ENCODE measurements at places on chromosomes 7 and 10.

- DNase-seq, result no peak
Measured at GRCh38 chr10:76549171-76549570, 1088.4 kb downstream of the KCNMA1 start.

DNA sequence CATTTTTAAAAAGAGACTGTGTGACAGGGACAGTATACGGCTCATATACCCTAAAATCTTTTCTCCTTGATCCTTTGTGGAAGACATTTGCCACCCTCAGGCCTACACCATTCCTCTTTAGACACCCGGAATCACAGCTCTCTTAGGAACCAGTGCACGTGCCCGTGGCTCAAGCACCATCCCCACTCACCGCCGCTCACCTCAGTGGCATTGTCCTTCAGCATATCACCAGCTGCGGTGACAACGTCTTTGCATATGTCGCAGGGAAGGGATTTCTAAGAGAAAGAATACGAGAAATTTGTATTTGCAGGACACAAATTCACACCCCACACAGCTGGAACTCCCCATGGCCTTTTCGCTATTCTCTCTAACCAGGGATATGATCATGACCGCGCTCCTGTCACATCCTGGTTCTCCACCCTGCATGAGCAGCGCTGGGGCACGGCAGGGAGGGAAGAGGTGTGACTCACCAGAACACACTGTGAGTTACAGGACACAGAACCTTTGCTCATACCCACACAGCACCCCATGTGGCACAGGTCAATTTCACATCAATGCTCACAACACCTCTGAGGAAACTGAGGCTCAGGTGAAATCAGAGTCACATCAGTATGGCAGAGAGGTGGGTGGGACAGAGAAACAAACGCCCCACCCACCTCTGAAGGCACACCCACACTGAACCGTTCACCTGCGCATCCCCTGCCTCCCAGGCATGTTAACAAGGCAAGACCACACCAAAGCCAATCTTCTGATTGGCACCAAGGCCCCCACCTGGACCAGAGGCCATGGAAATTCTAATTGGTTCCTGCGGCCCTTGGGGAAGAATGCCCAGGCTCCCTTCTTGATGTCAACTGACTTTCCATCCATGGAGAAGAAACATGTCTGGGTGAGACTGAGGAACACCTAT, 19.2 kb downstream of the PSAP start:
- no peak for DNase-seq

DNA sequence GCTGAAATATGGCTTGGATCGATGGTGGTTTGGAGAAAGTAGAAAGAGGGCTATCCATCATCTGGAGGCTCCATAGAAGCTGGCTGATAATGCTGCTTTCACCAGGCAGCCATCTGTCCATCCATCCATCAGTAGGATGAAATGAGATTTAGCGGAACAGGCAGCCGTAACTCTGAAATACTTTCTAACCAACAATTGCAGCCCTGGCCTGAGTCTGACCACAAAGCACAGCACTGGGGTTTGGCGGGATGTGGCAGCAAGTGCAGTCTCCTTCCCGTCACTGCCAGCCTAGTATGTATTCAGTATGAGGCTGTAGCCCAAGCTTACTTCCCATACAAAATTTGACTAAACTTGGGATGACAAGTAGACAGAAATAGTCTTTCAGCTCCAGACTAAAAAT, 38.0 kb downstream of the R3HCC1L start:
- no peak for DNase-seq

DNA sequence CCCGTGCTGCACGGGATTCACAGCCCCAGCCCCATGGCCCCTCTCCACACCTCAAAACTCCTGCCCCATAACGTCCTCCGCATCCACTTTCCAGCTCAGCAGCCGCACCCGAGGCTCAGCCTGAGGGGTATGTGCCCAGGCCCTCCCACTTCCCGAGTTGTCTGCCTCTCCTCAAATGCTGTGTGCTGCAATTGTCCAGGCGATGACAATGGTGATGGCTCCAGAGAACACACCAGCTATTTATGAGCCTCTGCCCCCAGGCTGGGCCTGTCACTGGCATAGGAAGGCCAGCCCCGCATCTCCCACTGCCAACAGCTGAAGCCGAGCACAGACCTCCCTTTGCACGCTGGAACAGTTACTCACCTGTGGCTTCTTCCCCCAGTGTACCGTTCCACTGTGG, 2.4 kb upstream of the LDB3 start:
- no peak for DNase-seq

GRCh38 chr7:15490291-15490690, 71.5 kb downstream of the AGMO start:
- DNase-seq, result no peak

- no peak for DNase-seq
Measured at GRCh38 chr7:5692845-5693278, 88.6 kb downstream of the RNF216 start.

DNA sequence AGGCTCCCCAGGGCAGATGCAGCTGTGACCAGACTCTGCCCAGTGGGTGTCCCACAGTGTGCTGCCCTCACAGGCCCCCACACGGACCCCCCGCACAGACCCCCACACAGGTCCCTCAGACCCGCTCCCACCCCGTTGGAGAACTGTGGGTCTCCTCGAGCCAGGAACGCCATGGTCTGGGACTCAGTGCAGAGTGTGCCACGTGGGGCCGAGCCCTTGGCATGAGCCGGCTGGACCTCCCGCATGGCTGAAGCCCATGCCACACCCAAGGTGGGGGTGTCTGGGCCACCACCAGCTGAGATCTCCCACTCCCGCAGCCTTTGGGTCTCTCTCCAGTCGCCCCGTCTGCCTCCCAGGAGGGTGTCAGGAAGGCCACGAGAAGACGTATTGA, 34.3 kb downstream of the JAKMIP3 start:
- no peak for DNase-seq

- DNase-seq, result no peak
Measured at GRCh38 chr7:143458263-143458662, 15.0 kb downstream of the TAS2R60 start.

DNA sequence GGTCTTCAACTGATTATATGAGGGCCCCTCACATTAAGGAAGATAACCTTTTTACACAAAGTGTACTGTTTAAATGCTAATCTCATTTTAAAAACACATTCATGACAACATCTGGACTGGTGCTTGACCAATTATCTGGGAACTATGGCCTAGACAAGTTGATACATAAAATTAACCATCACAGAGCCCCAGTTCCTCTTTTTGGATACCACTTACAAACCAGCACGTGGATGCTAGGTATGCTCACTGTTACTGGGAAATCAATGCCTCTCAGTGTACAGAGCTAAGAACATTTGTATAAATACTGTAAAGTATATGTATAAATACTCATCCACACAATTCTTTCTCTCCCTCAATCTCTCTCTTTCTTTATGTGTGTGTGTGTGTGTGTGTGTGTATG, 1217.8 kb upstream of the LRRTM3 start:
- DNase-seq, result no peak

GRCh38 chr10:113235508-113235907, 285.5 kb downstream of the TCF7L2 start:
- DNase-seq, result no peak

GRCh38 chr7:69778138-69778537, 179.9 kb downstream of the AUTS2 start:
- no peak for DNase-seq

- no peak for DNase-seq
Measured at GRCh38 chr10:102815790-102816549, 21.2 kb downstream of the CYP17A1 start.

GRCh38 chr10:122021379-122021778, 32.4 kb downstream of the TACC2 start:
- DNase-seq, result no peak

GRCh38 chr7:47574482-47575329, 7.2 kb downstream of the TNS3 start:
- no peak for DNase-seq

GRCh38 chr7:17844022-17844421, 96.3 kb downstream of the SNX13 start:
- no peak for DNase-seq

DNA sequence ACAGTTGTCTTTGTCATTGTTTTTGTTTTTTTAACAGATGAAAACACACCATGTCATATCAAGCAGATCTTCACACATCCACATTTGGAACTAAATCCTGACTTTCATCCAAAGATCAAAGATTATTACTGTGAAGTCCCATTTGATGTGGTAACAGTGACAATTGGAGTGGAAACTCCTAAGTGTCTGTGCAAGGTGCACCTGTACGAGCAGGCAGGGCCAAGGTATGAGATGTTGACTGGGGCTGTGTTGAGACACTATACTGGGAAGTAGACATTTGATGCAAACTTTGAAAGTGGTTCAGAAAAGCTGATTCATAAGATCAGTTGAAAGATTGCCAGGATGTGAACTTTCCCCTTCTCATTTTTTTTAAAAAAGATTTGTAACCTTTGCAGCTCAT, 152.3 kb downstream of the CPED1 start:
- no peak for DNase-seq

DNA sequence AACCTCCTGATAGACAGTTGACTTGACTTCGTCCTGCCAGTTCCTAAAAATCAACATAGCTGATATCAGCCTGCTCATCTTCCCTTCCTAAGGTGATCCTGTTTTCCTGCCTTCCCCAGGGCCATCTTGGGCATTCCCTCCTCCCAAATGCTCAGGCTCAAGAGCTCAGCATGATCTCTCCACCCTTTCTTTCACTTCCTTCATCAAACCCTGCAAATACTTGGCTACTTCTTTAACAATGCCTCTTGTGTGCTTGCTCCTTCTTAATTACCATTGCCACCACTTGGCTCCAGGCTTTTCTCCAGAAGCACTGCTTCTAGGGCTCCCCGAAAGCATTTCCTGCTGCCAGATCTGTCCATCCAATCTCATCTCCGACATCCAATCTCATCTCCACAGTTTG, 7.3 kb downstream of the FSCN3 start:
- DNase-seq, result no peak

- DNase-seq, result no peak
Measured at GRCh38 chr7:26815426-26815825, 49.0 kb downstream of the SKAP2 start.

DNA sequence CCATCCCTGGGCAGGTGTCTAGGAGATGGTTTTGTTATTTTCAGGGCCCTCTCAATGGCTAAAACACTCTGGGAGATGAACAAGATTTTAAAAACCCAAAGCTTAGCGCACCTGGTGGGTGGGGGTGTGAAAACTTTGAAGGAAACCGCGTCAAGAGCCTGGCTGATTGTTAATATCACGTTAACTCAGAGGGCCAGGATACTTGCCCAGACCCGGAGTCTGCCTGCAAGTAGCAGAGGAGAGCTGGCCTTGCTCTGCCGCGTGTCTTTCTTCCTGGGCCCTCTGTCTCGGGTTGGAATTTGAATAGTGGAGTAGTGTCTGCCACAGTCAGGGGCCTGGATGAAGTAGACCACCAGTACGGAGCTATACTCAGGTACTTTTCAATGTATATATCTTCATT, 1.1 kb downstream of the MGMT start:
- no peak for DNase-seq

GRCh38 chr7:64314566-64314965, 805 bp downstream of the ZNF736 start:
- no peak for DNase-seq

- DNase-seq, result no peak
Measured at GRCh38 chr7:117188376-117188775, 134.5 kb downstream of the WNT2 start.

DNA sequence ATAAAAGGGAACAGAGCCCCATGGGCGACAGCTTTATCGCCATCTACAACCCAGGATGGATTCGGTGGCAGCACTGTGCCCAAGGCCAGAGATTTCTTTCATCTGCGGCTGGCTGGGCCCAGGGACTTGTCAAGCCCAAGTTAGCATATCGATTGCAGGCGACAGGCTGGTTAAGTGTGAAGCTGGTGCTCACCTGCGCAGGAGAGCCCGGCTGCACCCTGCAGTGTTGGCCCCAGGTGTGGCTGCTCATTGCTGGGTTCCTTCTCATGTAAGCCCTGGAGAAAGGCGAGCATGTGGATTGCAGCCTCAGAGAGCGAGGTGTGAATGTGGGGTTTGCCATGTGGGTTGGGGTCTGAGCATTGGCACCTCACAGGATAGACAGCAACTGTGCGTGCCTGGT, 40.6 kb upstream of the LRRC4 start:
- DNase-seq, result no peak

DNA sequence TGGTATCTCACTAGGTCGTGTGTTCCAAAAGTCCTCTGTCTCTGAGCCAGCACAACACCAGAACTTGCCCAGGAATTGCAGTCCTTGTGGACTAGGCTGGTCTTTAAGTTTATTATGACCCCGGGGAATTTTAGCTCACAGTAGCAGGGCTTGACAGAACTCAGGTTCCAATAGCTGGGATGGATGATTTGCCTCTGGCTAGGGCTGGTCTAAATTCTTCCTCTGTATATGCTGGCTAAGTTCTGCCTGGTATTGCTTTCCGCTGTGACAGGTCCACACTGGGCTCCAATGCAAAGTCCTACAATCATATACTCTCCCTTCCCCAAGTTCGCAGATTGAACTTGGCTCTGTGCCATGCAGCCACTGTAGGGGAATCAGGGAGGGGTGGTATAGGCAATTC, 52.5 kb downstream of the FAS start:
- no peak for DNase-seq

- no peak for DNase-seq
Measured at GRCh38 chr10:10396601-10397000, 621.1 kb upstream of the CELF2 start.

- no peak for DNase-seq
Measured at GRCh38 chr10:42917821-42918220, 135.2 kb downstream of the BMS1 start.

DNA sequence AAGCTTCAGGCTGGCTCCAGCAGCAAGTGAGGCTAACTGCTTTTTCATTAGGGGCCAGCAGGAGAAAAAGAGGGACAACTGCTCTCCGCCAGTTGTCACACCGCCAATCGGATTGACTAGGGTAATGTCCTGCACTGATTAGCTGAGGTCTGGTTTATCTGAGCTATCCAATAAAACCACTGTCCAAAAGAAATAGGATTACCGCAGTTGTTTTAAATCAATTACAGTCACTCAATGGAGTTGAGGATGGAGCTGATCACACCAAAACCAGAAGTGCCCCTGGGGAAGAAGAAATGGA, 351.4 kb upstream of the NPVF start:
- DNase-seq, result no peak

GRCh38 chr10:3292636-3293035, 120.1 kb upstream of the PITRM1 start:
- DNase-seq, result no peak

- DNase-seq, result no peak
Measured at GRCh38 chr7:11332865-11333228, 359.2 kb downstream of the PHF14 start.

DNA sequence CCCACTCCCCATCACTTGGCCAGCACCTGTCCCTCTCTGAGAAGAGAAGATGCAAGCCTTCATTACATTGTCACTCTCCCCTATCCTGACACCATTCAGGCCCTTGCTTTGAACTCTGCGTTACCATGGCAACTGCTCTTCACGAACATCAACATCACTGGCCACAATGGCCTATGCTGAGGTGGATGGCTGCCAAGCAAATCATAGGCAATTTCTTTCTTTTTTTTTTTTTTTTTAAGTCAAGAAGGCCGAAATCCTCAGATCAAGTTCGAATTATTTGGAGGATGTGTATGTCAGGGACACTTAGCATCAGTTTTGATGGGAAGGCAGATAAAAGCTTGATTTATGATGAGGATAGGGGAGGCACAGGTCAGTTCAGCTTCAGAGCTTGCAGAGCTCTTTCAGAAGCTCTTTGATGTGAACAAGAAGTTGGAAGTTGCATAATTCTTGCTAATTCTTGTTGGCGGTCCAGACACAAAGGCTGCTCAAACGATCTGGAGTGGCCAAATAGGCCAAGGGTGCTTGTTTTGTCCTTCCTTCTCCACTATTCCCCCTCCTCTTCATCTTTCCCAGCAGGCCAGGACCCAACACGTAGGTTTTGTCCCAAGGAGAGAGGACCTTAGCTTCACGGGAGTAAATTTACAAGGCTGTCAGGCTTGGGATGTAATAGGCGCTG, 179.9 kb upstream of the NPVF start:
- no peak for DNase-seq

All from central memory CD8-positive, alpha-beta T cell (primary cell).